HFFc6 (cell line): ENCODE measurements at places on chromosomes 5 and 9. TPM values are rescaled to one million over a fixed set of nuclear protein-coding genes. Genes with fewer than 3 reads are reported as not detected.

DNA sequence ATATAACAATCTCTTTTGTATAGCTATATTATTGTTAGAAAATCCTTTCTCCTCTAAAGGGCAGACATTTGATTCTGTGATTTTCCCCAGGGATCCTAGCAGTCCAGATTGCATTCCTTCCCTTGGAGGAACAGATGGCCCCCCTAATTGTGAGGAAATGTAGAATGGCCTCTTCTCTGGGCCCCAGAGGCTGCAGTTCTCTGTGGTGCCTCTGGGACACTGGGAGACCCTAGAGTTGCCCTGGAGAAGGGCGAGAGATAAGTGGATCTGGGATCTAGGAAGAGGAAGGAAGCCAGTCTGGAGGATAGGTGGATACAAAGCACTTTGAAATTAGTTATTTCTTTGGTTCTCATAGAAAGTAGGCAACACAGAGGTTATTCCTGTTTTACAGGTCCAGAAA, 1.9 kb upstream of the HINT2 start:
- DNase-seq, result no peak

DNA sequence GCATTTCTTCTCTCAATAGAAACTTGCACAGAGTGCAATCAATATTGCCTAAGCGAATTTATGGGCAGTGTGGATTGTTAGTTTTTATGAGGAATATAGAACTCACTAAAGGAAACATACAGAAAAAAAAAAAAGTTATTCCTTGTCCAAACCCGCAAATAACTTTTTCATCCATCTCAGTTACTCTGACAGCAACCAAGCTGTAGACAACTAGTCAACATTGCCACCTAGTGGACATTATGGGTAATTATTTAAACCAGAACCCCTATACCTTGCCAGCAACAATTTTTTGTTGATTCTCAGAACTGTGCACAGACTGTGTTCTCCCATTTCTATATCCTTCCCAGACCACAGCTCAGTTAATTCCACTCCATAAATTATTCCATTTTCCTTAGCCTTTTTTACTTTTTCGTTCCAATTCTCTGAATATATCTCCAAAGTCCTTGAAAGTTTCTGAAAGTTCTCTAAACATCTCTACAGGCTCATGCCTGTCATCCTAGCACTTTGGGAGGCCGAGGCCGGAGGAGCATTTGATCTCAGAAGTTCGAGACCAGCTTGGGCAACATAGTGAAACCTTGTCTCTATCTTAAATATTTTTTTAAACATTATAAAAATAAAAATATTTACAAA, 2.6 kb upstream of the AFAP1L1 start:
- DNase-seq, result peak; percentile 55

- DNase-seq, result peak; percentile 9
These were observed 11.0 kb upstream of the PCDHB15 start for GRCh38 chr5:141234109-141234667.

CMYA5 gene
- 0.31 and 0.50 TPM in 2 replicates for total RNA-seq

- DNase-seq, result no peak
These were observed 5.9 kb downstream of the ATPSCKMT start for GRCh38 chr5:10243660-10244240.

DNA sequence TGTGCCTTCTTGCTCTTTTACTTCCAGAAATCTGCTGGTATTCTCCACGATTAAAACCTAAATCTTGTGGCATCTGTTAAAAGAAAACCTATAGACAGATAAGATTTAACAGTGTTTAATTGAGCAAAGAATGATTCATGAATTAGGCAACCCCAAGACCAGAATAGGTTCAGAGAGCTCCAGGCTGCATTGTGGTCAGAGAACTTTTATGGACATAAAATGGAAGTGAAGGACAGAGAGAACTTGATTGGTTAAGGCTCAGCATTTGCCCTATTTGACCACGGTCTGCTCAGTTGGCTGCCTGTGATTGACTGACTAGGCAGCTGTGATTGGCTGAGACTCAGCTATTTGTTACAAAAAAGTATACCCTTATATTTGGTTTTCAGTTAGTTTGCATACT, 10.4 kb upstream of the SLC36A2 start:
- no peak for DNase-seq

GRCh38 chr9:91113016-91113415, 248.7 kb downstream of the AUH start:
- no peak for DNase-seq

DNA sequence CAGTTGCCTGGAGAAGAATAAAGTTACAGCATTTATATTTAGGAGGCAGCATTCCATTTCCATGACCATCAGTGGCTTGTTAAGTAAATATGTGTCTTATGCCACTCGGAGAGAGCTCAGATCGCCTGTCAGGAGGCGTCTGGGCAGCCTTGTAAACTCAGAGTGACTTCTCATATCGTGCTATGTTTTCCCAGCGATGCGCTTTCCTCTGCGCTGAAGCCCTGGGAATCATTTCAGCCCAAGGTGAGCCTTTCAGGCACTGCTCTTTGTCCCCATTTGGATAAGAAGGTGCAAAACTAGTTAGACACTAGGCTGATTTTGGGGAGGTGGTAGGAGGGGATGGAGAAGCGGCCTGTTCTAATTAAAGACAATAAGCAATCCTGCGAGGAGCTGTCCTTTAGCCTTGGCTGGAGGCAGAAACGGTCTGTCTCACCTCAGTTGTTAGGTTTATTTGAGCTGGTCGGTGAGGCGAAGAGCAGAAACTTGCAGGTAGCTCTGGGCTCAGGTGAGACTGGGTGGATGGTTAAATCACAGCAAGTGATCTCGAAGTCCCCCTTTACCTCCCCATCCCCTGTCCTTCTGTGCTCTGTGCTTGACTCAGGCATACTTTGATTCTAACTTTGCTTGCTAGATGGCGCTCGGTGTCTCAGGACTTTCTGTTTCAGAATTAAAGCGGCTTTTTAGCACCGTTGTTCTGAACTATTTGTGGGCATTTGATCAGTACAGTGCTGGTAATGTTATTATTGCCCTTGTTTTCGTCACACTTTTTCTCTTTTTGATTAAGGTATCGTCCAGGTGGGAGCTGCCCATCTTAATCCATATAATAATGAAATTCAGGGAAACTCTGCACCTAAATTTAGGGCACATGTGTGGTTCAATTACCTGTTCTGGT, 24.6 kb downstream of the NR2F1 start:
- peak; percentile 61 for DNase-seq

OR1Q1 gene
- total RNA-seq, result not detected in 3 replicates
